Coronary artery (tissue), 2 donors: ENCODE measurements at places on chromosomes 7 and 10.

DNA sequence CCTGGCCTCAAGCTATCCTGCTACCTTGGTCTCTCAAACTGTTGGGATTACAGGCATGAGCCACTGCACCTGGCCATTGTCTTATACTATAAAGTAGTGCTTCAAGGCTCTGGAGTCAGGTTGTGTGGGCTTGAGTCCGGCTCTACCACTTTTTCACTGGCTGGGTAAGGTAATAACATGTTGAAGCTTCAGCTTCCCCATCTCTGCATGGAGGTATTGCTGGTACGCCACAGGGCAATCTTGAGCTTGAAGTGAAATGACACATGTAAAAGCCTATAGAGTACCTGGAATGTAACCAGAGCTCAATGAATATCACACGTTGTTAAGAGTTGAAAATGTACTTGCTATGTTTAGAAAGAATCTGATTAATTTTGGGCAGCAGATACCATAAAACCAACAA is 120.8 kb downstream of the POU6F2 start:
- no peak for DNase-seq

- DNase-seq: no peak
Measured at GRCh38 chr10:60456053-60456452, 66.4 kb upstream of the ANK3 start.

- DNase-seq: no peak
Measured at GRCh38 chr7:139068544-139069399, 32.9 kb upstream of the ZC3HAV1L start.

GRCh38 chr10:61835069-61835945 is 66.2 kb upstream of the ARID5B start:
- no peak for DNase-seq

- no peak for DNase-seq
Measured at GRCh38 chr7:8277394-8277982, 15.5 kb upstream of the ICA1 start.

- DNase-seq: no peak
Measured at GRCh38 chr10:128462844-128463243, 336.6 kb upstream of the MKI67 start.
